ENCODE measurements at places on chromosomes 5 and 9. TPM values are rescaled to one million over a fixed set of nuclear protein-coding genes. Genes with fewer than 3 reads are reported as not detected.

GRCh38 chr5:120103495-120103894, 360.6 kb upstream of the PRR16 start:
- DNase-seq, result no peak

GRCh38 chr5:101009758-101010519, 106.9 kb upstream of the ST8SIA4 start:
- DNase-seq, result no peak

LCN10 gene
- 0.53 TPM for total RNA-seq

- peak; percentile 17 for DNase-seq
Measured at GRCh38 chr5:141960018-141960417, 2.0 kb upstream of the PCDH12 start.

SLC25A25 gene
- total RNA-seq, result 18.5 TPM

C5orf58 gene
- total RNA-seq, result not detected

ZNF462 gene
- not detected for total RNA-seq

DNA sequence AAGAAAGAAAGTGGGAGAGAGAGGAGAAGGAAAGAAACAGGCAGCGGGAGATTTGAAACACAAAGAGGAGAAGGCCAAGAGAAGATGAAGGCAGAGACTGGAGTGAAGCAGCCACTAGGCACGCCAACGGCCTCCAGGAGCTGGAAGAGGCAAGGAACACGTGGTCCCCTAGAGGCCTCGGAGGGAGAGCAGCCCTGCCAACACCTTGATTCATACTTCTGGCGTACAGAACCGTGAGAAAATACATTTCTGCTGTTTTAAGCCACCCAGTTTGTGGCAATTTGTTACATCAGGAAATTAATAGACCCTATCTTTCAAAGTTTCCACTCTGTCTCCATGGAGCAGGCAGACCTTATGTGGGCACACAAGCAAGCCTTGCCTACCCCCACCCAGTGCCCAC, 133.4 kb downstream of the ACTL7B start:
- no peak for DNase-seq

RFESD gene
- 1.2 TPM for total RNA-seq

DNA sequence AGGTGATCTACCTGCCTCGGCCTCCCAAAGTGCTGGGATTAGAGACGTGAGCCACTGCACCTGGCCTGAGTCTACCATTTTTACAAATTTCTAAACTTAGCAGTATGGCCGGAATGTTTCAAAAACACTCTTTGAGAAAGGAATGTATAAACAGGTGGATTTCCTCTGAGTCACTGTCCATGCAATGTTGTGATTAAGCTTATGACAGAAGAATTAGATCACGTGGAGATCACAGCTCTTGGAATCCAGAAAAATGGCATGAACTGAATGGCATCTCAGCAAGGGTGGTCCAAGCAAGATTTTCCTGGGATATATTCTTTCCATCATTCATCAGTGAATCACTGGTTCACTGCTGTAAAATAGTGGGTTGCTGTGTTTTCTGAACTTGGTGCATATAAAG, 865.0 kb downstream of the PTPRD start:
- DNase-seq, result no peak

SUSD3 gene
- 6.0 TPM for total RNA-seq

- no peak for DNase-seq
Measured at GRCh38 chr5:127320032-127320965, 29.7 kb downstream of the MEGF10 start.

CD72 gene
- not detected for total RNA-seq

RANBP3L gene
- 0.09 TPM for total RNA-seq

DNA sequence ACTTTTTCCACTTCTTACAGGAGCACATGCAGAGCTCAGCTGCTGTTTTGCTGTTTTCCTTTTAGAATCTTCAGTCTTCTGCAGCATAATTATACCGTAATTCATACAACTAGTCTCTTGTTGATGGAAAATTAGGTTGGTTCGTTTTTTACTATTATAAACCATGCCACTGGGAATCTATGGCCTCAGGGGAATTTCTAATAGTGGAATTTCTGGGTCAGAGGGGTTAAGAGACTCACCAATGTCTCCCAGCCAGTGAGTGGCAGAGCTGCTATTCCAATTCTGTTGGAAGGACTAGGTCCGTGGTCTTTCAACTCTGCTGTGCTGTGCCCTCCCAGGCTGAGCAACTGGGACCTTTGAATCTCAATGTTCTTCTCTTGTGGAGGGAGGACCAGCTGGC, 282.5 kb downstream of the ZSWIM6 start:
- no peak for DNase-seq

GFI1B gene
- 0.51 TPM for total RNA-seq

GRCh38 chr9:14627513-14627912, 65.7 kb downstream of the ZDHHC21 start:
- no peak for DNase-seq

PDZD2 gene
- total RNA-seq, result not detected

GRCh38 chr5:9399094-9399493, 146.8 kb downstream of the SEMA5A start:
- no peak for DNase-seq

DNA sequence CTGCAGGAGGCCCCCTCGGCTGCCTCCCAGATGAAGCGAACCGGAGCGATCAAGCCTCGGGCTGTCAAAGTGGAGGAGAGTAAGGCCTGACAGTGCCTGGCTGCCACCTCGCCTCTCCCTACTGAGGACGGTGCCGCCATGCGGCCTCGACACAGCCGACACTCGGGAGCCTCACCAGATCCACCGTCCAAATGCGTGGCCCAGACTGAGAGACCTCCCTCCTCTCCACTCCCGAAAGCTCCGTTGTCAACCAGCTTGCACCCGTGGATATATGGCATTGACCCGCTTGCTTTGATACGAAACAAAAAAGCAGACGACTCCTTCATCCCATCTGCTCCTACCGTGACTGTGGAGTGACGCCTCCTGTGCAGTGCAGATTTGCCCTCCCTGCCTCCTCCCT, 6.9 kb upstream of the POMT1 start:
- no peak for DNase-seq

GABRG2 gene
- not detected for total RNA-seq

DNA sequence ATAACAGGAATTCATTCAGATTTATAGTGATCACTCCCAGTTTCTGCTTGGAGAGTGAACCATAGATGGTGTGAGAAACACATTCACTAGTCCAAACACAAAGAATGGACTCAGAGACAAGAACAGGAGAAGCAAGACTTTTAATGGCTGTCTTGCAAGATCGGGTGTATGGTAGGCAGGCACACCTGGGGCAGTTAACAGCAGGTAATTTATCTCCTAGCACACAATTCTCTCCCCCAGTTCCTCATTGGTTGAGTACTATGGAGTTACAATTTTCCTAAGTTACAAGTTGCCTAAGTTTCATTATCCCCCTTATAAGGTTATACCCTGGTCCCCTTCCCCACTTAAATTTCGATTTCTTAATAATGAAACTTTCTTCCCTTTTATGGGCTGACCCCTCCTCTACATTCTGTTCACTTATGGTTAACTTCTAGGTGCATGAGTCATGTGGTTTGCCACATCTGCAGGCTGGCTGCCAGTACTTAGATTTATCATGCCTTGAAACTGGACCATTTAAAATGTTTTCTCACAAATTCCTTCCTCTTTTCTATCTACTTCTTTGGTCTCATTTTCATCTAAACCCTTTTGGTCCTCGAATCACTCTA, 623.3 kb downstream of the HINT1 start:
- DNase-seq, result no peak

DNA sequence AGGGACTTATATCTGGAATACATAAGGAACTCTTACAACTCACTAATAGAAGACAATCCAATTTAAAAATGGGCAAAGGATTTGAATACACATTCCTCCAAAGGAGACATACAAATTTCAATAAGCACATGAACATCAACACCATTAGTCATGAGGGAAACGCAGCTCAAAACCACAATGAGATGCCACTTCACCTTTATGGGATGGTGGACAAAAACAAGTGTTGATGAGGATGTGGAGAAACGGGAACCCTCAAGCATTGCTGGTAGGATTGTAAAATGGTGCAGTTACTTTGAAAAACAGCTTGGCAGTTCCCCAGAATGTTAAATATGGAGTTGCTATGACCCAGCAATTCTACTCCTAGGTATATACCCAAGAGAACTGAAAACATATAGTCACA, 72.7 kb upstream of the IER5L start:
- no peak for DNase-seq

DNA sequence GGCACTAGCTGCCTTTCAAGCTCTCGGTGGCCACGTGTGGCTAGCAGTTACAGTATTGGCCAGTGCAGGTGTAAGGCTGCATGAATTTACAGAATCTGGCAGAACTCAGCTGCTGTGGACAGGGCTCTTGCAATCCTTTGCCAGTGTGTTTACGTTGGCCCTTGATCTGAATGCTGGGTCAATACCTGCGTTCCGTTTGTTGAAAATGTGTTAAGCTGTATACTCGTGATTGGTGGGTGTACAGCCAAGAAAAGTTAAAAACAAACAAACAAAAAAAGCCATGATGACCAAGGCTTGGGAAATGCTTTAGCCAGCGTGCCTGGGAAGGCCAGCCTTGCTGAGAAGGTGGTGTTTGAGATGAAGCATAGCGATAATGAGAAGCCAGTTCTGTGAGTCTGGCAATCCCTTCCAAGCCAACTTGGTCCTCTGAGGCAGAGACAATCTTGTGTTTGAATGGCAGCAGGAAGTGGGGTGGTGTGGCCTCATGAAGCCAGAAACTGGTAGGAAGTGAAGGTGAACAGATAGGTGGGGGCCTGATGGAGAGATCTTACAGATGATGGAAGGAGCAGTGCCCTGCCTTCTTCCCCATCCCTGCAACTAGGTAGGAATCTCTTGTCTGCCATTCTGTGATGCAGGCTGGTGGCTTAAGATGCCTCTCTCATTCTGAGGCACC, 820 bp upstream of the CFAP90 start:
- peak; percentile 24 for DNase-seq

TLX3 gene
- total RNA-seq, result not detected

GRCh38 chr5:1800472-1801221, 560 bp upstream of the NDUFS6 start:
- peak; percentile 25 for DNase-seq

- no peak for DNase-seq
Measured at GRCh38 chr9:1875251-1875851, 139.8 kb upstream of the SMARCA2 start.

IQGAP2 gene
- 83.3 TPM for total RNA-seq

DNA sequence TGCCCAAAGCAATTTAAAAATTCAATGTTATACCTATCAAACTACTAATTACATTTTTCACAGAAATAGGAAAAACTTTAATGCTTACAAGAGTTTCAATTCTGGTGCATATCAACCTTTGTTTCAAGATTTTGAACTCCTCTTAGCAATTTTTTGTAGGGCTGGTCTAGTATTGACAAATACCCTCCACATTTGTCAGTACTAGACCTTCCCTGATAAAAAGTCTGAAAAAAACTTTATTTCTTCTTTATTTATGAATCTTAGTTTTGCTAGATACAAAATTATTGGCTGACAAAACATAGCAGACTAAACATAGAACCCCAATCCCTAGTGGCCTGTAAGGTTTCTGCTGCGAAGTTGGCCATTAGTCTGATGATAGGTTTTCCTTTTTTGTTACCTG, 1804.9 kb downstream of the EFNA5 start:
- no peak for DNase-seq

GPR151 gene
- total RNA-seq, result not detected

GRCh38 chr9:74391816-74392215, 105.3 kb upstream of the RORB start:
- no peak for DNase-seq

- no peak for DNase-seq
Measured at GRCh38 chr5:106481374-106481773, 1189.4 kb downstream of the EFNA5 start.

DNA sequence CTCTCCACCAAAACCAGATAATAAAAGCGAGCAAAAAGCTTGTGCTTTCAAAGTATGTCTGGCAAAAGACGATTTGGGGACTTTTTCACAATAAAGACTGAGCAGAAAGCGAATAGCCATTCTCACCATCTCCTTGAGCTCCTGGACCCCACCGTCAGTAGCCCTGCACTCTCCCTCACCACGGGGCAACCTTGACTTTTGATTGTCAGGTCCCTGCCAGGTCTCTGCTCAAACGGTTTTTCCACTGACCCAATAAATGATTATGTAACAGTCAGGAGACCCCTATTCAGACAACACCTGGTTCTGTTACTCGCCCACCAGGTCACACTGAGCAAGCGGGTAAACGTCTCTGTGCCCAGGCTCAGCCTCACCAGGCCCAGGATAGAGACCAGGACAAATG, 131.3 kb downstream of the MVB12B start:
- DNase-seq, result no peak

DNA sequence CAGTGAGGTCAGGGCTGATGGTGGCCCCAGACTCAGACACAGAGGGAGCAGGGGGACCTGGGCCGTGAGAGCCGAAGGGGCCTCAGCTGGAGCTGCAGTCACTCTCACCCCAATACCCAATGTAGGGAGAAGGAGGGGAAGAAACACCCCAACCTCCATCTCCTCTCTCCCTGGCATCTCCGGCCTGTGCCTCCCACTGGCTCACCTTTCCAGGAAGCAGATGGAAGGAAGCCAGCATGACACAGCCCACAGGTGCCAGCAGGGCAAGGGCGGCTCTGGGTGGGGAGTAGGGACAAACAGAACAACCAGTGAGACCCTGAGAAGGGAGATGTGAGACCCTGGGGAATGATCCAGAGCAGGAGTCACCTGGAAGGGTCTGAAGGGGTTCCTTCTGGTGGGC, 3.0 kb upstream of the CRB2 start:
- no peak for DNase-seq

DNA sequence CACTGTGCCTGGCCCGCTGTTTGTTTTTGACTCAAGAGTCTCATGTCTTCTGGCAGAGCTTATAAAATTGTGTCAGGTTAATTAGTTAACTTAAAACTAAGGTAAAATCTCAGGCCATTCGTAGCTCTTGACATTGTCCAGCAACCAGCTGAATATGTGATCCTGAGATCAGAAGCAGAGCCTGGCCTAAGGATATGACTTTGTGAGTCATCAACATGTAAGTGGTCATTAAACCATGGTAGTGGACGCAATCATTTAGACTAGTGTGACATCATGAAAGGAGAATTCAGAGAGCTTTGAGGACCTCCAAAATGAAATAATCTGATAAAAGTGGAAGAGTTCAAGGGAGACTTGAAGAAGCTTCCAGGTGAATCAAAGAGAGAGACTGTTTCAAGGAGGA, 23.3 kb downstream of the SPZ1 start:
- DNase-seq, result no peak

MYO10 gene
- total RNA-seq, result 14.8 TPM

GRCh38 chr5:171537070-171537849, 117.8 kb downstream of the FGF18 start:
- no peak for DNase-seq

All from HepG2 (cell line).